Activated T-cell treated with anti-CD3 and anti-CD28 coated beads for 4 hours (primary cell): ENCODE measurements at places on chromosomes 4 and X.

DNA sequence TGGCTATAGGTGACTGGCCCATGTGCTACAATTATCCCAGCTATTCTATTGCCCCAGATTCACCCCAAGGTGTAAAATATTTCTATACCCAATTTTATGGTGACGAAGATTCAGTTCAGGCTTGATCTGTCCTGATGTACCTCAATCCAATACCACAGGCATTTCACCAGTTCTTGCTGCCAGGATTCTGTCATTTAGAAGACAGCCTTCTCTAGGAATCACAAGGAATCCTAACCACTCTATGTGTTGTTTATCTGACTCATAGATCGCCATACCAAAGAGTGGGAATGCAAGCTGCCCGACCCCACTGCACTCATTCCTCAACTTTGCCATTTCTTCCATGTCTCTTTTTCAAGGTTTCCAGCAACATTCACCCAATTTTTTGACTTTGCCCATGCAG is 355.0 kb upstream of the EMCN start:
- DNase-seq: no peak

DNA sequence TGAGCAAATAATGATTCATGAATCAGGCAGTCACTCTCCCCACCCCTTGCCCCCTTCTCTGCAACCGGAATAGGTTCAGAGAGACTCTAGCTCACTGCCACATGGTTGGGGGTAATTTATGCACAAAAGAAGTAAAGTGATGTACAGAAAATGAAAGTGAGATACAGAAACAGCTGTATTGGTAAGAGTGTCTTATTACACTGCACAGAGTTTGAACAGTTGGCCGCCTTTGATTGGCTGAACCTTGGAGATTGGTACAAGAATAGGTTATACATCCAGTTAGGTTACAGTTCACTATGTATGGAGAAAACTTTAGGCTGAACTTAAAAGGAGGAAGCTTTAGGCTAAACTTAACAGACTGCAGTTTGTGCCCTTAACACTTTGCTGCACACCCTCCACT is 34.6 kb upstream of the DIAPH2 start:
- DNase-seq: no peak

- no peak for DNase-seq
Observed at GRCh38 chr4:124903995-124904722, 191.6 kb upstream of the ANKRD50 start.

DNA sequence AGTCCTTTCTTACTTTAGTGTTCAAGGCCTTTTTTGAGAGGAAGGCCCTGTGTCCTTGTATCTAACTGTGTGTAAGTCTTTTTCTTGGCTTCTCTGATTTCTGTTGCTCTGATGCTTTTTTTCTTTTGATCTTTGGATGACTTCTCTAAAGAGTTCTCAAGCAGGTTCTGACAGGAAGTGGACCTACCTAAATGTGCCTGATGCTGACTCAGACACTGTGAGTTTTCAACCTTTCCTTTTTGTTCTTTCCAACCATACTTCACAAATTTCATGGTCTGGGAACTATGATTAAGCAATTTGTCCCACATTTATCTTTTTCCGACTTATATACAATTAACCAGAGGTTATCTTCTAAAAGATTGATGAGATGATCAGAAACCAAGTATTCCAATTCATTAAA is 96.5 kb downstream of the SYTL5 start:
- no peak for DNase-seq
